ENCODE measurements at places on chromosomes 3 and 15.

DNA sequence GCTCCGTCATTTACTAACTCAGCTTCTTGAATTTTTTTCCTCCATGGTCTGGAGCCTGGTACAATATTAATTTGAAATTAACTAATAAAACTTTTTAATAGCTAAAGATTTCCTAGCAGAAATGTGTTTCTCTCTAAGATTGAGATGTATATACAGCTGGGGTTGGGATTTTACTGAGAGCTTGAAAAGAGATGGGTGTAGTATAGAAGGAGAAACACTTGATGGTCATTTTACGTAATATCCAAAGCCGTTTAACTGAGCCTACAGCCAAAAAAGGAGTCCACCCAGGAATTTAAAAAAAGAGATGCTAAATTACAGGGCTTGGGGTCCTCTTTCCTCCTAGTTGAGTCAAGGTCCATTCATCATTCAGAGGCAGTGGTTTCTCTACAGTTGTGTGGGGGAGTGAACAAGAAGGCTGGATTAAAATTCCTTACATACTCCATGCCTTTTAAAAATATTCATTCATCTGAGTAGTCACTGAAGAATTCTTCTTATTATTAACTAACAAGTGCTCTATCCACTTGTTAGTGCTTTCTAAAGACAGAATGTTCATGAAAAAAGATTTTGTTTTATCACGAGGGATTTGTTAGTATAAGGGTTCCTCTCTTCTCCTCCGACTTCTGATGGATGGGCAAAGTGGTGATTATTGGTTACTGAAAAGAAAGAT is 255.3 kb upstream of the IL12A start:
- no peak for DNase-seq

GRCh38 chr3:56839784-56840715 is 38.3 kb upstream of the ARHGEF3 start:
- DNase-seq = no peak

GRCh38 chr15:65344914-65345275 is 32.9 kb downstream of the IGDCC3 start:
- no peak for DNase-seq

DNA sequence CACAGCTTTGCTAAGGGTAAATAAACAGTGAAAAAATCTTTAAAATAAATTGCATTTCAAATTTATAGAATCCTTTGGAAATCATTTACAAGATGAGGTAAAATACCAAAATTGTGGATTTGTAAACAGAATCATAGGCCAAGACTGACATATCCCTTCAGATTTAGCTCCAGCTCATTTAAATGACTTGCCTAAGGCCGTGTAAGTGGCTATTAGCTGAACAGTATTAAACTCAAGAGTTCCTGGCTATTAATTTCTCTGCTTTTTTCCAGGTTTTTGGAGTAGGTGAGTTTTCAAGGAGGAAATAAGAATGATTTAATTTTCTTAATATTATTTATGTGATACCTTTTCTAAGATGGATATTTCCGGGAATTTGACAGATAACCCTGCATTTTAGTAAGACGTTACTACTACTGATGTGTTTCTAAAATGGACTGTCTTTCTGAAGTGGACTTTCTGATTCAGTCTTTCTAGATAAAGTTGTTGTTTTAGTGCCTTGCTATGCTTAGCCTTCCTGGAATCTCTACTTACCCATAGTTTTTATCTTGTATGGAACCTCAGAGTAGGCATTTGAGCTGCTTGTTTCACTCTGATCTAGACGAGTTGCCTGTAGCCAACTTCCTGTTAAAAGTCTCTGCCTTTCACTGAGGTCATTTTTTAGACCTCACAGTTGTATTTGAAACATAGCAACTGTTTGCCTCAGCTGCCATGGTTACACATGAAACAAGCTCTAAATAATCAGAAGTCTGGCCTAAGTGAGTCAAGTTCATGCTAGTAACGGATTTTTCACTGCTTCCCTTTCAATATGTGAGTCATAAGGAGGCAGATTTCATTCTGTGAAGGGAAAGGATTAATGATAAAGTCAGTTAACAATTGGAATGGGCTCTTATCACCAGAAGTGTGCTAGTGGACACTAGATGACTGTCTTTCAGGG is 127.0 kb downstream of the KLHL25 start:
- no peak for DNase-seq

DNA sequence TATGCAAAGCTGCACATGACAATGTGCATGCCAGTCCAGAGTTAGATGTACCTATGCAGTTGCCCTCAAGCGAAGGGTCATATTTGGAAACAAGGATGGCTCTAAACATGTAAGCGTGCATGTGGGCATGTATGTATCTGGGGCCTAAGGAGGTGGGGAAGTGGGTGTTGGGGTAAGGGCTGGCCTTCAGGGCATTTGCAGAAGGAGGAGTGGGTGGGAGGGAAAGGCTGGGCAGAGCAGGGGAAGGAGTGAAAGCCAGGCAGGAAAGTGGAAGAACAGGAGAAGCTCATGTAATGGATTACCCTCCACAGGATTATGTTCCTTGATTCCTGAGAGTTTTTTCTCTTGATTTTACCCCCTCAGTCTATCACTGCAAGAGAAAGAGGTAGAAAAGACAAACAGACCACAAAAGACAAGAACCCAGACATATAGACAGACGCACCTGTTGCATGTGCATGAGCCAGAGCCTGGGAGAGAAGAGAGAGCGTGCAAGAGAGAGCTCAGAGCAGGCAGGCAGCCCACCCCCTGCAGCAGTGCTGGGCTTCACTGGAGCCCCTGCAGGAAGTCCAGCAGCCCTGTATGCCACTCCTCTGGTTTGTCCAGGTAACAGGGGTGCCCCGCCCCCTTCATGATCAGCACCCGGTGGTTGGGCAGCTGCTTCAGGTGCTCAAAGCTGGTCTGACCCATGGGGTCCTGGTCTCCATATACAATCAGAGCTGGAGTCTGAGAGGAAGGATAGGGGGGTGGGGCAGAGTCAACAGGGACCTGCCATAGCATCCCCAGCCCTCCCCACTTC is 1.8 kb upstream of the PCBP4 start:
- DNase-seq = no peak

- no peak for DNase-seq
Observed at GRCh38 chr3:71926262-71926600, 141.3 kb upstream of the PROK2 start.

DNA sequence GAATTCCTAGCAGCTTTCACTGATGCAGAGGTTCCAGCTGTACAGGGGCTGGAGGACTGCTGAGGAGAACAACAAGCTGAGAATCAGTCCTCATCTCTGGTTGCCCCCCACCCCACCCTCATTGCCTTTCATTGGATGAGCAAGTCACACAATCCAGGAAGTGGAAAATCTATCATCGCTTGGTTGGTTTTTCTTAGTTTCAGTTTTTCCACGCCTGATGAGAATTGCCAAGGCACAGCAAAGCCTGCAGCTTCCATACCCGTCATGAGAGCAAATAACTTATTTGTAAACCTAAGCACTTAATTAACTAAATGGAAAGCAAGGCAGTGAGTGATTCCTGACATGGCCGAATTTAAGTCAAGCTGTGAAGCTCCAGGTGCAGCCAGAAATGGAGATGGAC is 21.4 kb upstream of the LIPC start:
- DNase-seq = no peak

DNA sequence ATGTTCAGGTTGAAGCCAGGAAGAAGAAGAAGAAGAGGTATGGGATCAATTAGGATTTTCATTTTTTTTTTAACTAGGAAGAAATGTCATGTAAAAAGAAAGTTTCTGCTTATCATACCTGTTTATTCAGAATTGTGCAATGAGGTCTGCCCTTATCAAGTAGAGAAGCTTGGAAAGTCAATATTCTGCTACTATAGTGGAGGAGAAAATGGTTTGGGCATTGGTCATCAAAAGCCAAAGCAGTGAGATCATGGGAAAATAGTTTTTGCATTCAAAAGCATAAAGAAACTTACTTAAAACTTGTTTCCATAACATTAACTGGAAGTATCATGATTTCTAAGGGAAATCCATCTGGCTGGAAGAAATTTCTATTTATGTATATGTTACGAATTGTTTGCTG is 1239.2 kb downstream of the NSUN3 start:
- no peak for DNase-seq

GRCh38 chr15:60899322-60899966 is 329.7 kb downstream of the RORA start:
- DNase-seq = no peak

DNA sequence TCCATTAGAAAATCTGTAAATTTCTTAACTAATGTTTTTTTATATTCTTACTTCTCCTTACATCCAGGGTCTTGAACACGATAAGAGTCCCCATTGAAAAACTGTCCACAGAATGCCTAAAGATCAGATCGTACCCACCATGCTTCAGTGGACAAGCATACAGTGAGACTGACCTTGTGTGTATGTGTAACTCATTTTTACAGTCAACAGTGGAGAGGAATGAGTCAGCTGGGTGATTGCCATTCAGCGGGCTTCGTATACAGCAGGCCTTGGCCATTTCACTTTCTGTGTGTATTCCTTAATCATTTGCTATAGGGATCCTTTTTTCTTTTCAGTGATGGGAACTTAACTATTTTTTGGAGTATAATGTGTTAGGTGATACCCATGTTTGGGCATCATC is 10.6 kb downstream of the PARP14 start:
- no peak for DNase-seq

GRCh38 chr3:120077731-120078130 is 16.5 kb downstream of the GSK3B start:
- no peak for DNase-seq

- no peak for DNase-seq
Observed at GRCh38 chr15:29376590-29376989, 107.0 kb upstream of the NSMCE3 start.

DNA sequence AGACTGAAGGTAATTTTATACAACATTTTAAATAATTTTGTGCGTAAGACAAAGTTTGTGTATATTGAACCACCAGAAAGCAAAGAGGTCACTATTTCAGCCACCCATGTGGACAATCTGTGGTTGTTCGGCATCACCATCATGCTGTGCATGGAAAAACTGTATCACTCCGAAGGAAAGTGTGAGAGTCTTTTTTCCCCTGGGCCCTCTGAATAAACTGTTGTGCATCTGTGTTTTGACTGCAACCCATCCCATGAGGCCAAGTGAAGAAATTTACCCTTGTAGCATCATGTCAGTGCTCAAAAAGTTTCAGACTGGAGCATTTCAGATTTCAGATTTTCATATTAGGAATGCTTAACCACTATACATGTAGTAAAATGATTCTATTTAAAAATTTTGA is 85.3 kb downstream of the IMPG2 start:
- DNase-seq = no peak

GRCh38 chr3:122937745-122938144 is 89.8 kb downstream of the SEMA5B start:
- DNase-seq = no peak

GRCh38 chr15:51907136-51907862 is 64.3 kb downstream of the LEO1 start:
- DNase-seq = no peak

- DNase-seq = no peak
Observed at GRCh38 chr3:151003029-151003767, 30.7 kb upstream of the CLRN1 start.

DNA sequence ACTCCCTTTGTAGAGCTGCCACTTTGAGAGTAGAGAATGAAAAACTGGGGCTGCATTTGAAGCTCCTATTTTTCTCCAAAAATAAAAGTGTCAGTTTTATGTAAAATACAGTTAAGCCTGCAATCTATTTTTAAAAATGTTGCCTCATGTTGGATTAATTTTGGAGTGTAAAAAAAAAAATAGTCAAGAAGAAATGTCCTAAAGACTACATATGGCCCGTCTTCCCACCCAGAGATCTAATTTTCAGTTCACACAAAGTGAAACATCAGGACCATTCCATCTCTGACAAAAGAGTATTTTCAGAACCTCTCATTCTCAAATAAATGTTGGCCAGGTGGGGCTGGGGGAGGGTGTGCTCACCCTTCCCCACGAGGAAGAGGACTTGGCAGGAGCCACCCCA is 62.7 kb downstream of the HHLA2 start:
- no peak for DNase-seq

GRCh38 chr3:169227911-169228310 is 435.6 kb downstream of the MECOM start:
- no peak for DNase-seq

- no peak for DNase-seq
Observed at GRCh38 chr3:27352047-27352446, 17.1 kb downstream of the NEK10 start.

- DNase-seq = no peak
Observed at GRCh38 chr3:7847521-7847920, 654.1 kb upstream of the LMCD1 start.

GRCh38 chr15:65254356-65254755 is 32.3 kb downstream of the PARP16 start:
- DNase-seq = no peak

- no peak for DNase-seq
Observed at GRCh38 chr3:115913069-115913686, 289.9 kb downstream of the GAP43 start.

GRCh38 chr3:132723024-132723950 is 1.1 kb upstream of the NPHP3 start:
- no peak for DNase-seq

GRCh38 chr3:100574536-100574935 is 34.9 kb upstream of the ADGRG7 start:
- DNase-seq = no peak

DNA sequence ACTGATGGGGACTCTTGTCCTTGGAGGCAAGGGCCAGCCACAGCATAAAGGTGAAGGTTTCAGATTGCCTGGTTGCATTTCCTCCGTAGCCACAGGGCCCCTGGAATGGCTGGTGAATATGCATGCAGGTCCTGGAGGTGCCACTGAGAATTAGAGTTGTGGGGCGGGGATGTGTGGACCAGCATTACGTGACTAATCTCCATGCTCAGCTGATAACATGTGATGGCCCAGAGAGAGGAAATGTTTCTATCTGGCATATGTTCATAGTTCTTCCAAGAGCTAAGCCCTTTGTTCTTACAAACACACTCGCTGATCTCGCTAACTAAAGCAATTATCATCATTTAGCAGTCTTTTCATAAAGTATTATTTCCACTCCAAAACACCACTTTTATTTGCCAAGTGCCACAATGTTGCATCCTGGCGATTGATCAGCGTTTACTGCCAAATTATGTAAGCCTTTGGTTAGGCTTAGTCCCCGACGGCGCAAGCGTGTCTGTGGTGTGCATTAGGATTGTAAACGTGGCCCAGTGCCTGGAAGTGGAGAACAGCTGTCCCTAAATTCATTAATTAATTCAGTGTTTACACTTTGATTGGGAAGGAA is 55.9 kb downstream of the CGNL1 start:
- DNase-seq = no peak

- DNase-seq = no peak
Observed at GRCh38 chr3:148331081-148331846, 366.4 kb upstream of the AGTR1 start.

DNA sequence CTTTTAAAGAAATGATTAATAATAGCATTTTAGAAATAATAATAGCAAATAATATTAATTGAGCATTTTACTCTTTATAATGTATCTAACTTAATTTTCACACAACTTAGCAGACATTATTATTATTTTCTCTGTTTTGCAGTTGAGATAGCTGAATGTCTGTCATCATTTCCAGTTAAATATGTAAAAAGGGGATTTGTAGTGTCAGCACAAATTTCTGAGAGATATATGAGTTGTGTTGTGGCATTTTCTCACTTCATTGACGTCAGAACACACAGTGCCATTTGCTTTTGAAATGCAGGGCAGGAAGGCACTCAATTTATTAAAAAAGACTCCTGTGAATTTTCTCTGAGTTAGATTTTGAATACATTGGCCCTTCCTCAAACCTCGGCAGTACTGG is 111.0 kb downstream of the GRM7 start:
- DNase-seq = no peak

GRCh38 chr3:106759731-106760130 is 617.5 kb upstream of the CCDC54 start:
- DNase-seq = no peak
